Thoracic aorta (tissue), 2 donors: ENCODE measurements at places on chromosomes 16 and 17.

- no peak for DNase-seq
Measured at GRCh38 chr17:28474111-28474531, 677 bp downstream of the SLC13A2 start.

DNA sequence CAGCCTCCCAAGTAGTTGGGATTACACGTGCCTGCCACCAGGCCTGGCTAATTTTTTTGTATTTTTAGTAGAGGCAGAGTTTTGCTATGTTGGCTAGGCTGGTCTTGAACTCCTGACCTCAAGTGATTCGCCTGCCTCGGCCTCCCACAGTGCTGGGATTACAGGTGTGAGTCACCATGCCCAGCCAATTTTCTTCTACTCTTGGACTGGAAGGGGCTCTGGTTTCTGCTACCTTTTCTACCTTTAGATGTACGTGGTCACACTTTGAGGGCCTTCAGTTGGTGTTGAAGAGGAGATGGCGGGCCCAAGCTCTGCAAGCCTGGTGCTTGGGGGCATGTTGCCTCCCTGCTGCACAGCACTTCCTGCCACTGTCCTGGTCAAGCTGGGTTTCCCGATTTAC lies 173.6 kb downstream of the PRKCA start:
- no peak for DNase-seq

GRCh38 chr17:42288803-42289610 lies 709 bp downstream of the STAT5A start:
- DNase-seq: no peak

GRCh38 chr16:10332241-10332640 lies 53.6 kb upstream of the ATF7IP2 start:
- no peak for DNase-seq

DNA sequence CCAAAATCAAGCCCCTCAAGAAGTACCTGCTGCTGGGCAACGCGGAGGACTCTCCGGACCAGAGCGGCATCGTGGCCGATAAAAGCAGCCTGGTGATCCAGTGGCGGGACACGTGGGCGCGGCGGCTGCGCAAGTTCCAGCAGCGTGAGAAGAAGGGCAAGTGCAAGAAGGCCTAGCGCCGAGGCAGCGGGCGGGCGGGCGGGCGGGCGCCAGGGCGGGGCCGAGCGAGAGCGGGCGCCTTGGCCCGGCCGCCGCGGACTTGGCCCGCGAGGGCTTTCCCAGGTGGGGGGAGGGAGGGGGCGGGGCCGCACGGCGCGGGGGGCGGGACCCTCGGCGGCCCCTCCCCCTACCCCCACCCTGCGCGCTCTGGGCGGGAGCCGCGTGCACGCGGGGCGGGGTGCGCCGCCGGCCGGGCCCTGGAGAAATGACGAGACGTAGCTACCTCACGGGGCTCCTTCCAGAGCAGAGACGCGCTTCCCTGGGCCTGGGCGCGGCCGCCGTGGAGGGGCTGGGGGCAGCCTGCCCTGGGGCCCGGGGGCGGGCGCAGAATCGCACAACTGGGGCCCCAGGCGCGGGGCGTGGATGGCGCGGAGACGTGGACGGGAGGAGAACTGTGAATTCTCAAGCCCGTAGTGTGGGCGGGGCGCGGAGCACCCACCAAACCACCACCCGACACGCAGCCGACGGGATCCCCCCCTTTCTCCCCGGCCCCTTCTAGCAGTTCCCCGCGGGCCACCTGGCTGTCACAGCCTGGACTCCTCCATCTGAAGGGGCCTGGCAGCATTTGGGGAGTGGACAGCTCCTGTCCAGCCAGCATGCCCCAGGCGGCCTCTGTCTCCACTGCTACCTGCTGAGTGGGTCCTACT lies 218.7 kb downstream of the NTN1 start:
- DNase-seq: peak; percentile 40

GRCh38 chr17:41639492-41640473 lies 15.4 kb upstream of the KRT17 start:
- no peak for DNase-seq

- no peak for DNase-seq
Measured at GRCh38 chr16:6114691-6115090, 1017.1 kb upstream of the EEF2KMT start.

DNA sequence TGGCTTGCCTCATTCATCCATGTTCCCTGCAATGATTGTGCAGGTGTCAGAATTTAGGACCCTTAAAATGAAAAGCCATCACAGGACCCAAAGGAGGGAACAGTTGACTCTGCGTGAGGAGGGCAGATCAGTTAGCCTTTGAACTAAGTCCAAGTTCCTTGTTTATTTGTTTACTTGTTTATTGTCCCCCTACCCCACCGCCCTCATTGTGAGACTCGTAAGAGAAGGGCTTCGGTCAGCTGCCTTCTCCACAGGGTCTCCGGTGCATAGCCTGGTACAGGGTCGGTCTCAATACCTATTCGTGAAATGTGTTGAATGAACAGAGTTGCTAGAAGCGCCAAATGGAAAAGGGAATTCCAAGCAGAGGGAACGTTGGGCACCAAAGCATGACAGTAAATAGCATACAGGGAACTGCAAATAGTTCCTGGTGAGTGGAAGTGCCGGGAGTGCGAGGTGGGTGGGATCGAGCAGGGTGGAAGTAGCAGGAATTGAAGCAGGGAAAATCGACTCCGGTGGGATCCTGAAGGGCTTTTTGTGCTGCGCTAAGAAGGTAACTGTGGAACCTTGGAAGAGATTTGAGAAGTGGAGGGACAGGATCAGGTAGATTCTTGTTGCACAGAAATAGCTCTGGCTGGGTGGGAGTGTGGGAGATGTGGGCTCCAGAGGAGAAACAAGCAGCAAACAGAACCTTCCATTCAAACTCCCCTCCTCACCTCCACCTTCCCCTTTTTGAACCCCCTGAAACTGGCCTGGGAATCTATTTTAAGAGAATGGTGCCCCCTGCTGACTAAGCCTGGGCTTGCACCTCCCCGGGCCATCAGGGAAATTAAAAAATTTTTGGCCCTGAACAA lies 12.7 kb downstream of the SLC35B1 start:
- peak; percentile 13 for DNase-seq

DNA sequence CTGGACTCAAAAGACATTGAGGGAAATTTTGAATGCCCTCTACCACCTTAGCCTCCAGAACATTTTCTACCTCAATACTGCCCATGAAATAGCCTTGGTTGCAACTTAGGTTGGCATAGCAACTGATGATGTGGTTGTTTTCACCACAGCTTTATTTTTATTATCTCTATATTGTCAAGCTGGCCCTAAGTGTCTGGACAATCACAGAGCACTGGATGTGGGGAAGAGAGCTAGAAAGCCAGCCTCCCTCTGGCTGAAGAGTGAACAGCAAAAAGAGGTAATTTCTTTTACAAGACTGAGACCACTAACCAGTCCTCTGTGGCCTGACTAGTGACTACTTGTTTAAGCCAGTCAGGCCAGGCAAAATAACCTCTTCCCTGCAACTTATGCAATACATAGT lies 159.6 kb downstream of the HS3ST2 start:
- DNase-seq: no peak

GRCh38 chr17:8916466-8916865 lies 49.0 kb upstream of the PIK3R6 start:
- DNase-seq: no peak

DNA sequence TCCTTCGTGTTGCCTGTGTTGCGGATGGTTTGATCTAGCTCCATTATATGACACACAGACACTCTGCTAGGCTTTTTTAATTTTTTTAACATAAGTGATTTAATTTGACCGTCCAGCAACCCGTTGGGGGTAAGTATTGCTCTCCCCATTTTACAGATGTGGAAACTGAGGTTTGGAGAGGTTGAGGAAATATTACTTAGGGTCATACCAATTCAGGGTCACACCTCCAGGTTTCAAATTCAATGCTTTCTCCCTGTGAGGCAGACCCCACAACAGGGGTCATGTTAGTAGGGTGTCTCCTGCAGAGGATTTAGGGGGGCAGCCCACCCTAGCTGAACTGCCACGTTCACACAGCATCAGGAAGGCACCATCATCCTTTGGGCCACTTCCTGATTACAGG lies 179.4 kb downstream of the COPRS start:
- DNase-seq: no peak
